ENCODE measurements at places on chromosomes 1 and 21. TPM values are rescaled to one million over a fixed set of nuclear protein-coding genes. Genes with fewer than 3 reads are reported as not detected.

The RORC gene
- 10.0 TPM for total RNA-seq

The CD101 gene
- total RNA-seq: 2.1 TPM

The PRRX1 gene
- not detected for total RNA-seq

The KRTAP10-10 gene
- not detected for total RNA-seq

The ZNF593OS gene
- not detected for total RNA-seq

The AADACL4 gene
- not detected for total RNA-seq

GRCh38 chr1:26752519-26752918 lies 35.2 kb upstream of the PIGV start:
- H3K27me3 ChIP-seq: no peaks in the 10 kb centered on the region
- no peak for DNase-seq
- peaks cover 63% of the 10 kb centered on the region for H3K4me1 ChIP-seq
- H3K4me3 ChIP-seq: no peak overlapping the region
- peaks cover 38% of the 10 kb centered on the region for H3K36me3 ChIP-seq
- no peak overlapping the region for H3K27ac ChIP-seq

GRCh38 chr1:37410815-37411214 lies 63.6 kb upstream of the ZC3H12A start:
- H3K27me3 ChIP-seq: no peaks in the 10 kb centered on the region
- no peak overlapping the region for H3K27ac ChIP-seq
- no peaks in the 10 kb centered on the region for H3K36me3 ChIP-seq
- DNase-seq: no peak

GRCh38 chr1:204435872-204436271 lies 24.3 kb upstream of the PPP1R15B start:
- no peaks in the 10 kb centered on the region for H3K4me1 ChIP-seq
- H3K4me3 ChIP-seq: no peak overlapping the region
- H3K36me3 ChIP-seq: peaks cover 59% of the 10 kb centered on the region
- no peak for DNase-seq
- H3K27me3 ChIP-seq: no peaks in the 10 kb centered on the region

GRCh38 chr1:165524639-165525285 lies 19.0 kb upstream of the LRRC52 start:
- no peaks in the 10 kb centered on the region for H3K27me3 ChIP-seq
- no peaks in the 10 kb centered on the region for H3K36me3 ChIP-seq
- H3K4me3 ChIP-seq: no peak overlapping the region
- H3K4me1 ChIP-seq: no peaks in the 10 kb centered on the region

GRCh38 chr1:87399264-87399663 lies 70.6 kb downstream of the LMO4 start:
- H3K36me3 ChIP-seq: no peaks in the 10 kb centered on the region
- H3K27ac ChIP-seq: no peak overlapping the region
- peaks cover 10% of the 10 kb centered on the region for H3K4me1 ChIP-seq
- DNase-seq: no peak
- H3K4me3 ChIP-seq: no peak overlapping the region

DNA sequence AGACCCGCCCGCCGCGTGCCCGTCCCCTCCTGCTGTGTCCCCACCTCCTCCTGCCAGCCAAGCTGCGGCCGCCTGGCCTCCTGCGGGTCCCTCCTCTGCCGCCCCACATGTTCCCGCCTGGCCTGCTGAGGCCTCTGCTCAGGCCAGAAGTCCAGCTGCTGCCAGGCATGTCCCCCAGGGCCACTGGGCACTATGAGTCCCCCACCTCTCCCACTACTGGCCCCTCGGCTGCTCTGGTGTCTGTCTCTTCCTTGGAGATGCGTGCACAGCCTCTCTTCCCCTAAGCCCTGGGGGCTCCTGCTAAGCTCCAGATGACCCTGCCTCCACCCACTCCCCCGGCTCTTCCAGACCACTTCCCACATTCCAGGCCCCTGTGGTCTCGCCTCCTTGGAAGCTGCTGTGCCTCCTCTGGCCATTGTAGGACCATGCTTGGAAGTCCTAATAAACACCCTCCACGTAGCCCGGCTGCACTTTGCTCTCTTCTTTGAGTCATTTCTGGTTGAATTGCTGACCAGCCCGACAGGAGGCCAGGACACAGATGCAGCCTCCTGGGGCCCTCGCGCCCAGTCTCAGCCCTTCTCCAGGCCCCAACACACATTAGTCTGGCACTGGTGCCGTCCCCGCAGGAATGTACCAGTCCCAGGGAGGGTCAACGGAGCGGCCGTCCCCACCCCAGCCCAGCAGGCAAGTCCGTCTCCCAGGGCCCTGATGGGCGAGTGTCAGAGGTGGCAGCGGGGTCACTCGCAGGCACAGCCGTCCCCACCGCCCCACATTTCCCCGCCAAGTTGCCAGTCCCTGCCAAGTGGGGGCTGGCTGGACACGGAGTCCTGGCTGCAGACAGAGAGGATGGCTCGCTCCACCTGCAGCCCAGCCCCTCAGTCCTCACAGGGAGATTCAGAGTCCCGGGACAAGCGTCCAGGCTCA lies 1.1 kb downstream of the KRTAP10-12 start:
- H3K4me1 ChIP-seq: no peaks in the 10 kb centered on the region
- H3K4me3 ChIP-seq: no peak overlapping the region
- no peak overlapping the region for H3K27ac ChIP-seq
- H3K36me3 ChIP-seq: no peaks in the 10 kb centered on the region
- H3K27me3 ChIP-seq: peaks cover 13% of the 10 kb centered on the region

DNA sequence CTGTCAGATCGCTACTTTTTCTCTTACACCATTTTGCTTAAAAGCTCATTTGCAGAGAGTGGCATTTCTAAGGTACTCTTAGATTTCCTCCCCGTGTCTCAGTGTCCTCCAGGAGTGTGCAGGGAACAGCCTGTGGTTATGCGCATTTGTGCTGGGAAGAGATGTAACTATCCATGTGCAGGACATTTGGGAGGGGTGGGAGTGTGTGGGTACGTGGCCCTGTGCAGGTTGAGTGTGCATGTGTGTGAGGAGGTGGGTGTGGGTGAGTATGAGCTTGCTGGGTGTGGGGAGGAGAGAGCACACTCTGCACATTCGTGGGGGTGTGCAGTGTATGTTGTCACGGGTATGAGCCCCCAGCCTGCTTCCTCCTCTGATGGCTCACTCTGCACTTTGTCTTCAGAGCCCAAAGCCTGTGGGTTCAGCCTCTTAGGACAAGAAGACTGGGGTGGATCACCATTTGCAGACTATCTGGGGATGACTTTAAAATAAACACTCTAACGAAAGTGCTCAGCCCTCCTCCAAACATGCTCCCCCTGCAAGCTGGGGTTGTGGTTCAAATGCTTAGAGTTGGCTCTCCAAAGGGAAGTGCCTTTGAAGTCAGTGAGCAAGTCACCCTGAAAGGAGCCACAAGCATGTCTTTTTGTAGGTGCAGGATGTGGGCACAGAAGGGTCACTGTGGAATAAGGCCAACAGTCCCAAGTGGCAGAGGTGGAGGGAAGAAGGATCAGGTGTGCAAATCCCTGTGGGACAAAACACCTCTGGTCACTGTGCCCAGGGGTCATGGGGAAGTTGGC lies 295.4 kb downstream of the RRAGC start:
- H3K27ac ChIP-seq: no peak overlapping the region
- H3K27me3 ChIP-seq: peaks cover 4% of the 10 kb centered on the region
- no peak for DNase-seq
- no peaks in the 10 kb centered on the region for H3K36me3 ChIP-seq

DNA sequence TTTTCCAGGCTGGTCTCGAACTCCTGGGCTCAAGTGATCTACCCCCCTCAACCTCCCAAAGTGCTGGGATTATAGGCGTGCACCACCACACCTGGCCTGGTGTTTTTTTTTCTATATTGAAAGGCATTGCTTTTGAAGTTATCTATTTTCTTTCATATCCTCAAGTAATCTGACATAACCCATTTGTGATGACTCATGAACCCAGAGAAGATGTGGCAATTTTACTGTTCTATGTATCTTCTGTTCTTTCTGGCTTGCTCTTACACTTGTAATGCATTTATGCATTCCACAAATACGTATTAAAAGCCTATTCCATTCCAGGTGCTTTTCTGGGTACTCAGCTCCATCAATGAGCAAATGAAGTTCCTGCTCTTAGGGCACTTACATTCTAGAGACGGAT lies 29.9 kb upstream of the ERRFI1 start:
- H3K27me3 ChIP-seq: no peaks in the 10 kb centered on the region
- no peak for DNase-seq
- H3K36me3 ChIP-seq: no peaks in the 10 kb centered on the region
- no peak overlapping the region for H3K27ac ChIP-seq

- no peak for DNase-seq
- H3K27me3 ChIP-seq: no peaks in the 10 kb centered on the region
- no peak overlapping the region for H3K4me3 ChIP-seq
- H3K4me1 ChIP-seq: no peaks in the 10 kb centered on the region
Measured at GRCh38 chr1:180836449-180836848, 76.2 kb upstream of the KIAA1614 start.

DNA sequence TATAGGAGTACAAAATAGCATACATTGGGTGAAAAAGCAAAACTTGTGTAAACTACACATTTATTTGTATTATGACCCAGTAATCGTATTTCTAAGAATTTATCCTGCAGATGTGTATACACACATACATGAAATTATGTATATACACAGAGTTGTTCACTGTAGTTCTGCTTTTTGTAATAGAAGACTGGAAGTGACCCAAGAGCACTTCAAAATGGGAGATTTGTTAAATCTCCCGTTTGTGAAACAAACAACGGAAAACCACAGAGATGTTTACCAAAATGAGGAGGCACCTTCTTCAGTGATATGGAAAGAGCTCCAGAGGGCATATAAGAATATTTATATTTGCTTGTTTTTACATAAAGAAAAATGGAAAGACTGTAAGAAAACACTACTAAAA lies 18.0 kb upstream of the MNDA start:
- no peak overlapping the region for H3K27ac ChIP-seq
- peaks cover 2% of the 10 kb centered on the region for H3K4me1 ChIP-seq
- no peak overlapping the region for H3K4me3 ChIP-seq
- H3K27me3 ChIP-seq: no peaks in the 10 kb centered on the region

- H3K4me1 ChIP-seq: peaks cover 69% of the 10 kb centered on the region
- peaks cover 13% of the 10 kb centered on the region for H3K36me3 ChIP-seq
- no peak for DNase-seq
- no peak overlapping the region for H3K27ac ChIP-seq
- H3K27me3 ChIP-seq: no peaks in the 10 kb centered on the region
- no peak overlapping the region for H3K4me3 ChIP-seq
Measured at GRCh38 chr21:41367301-41367944, 5.6 kb downstream of the MX2 start.

DNA sequence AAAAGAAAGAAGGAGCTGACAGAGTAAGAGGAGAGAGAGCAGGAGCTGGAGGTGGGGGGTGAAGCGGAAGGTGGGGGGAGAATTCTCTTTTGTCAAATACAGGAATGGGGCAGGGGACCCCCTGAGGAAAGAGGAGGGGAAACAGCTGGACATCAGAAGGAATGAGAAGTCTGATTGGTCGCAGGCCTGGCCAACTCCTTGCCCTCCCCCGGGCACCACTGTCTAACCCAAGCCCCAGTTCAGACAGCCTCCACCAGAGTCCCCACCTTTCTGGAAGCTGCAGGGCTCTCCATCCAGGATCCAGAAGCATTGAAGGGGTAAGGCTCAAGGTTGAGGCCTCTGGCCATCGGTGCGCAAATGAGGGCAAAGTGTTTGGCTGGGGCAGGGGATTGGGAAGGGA lies at the start of gene OPTC:
Gene OPTC, plus strand, starts transcription at position 253 of the 400 bp plus-strand sequence. CDS start 1,853 bp downstream, outside the sequence.
- no peak within 1 kb of the TSS for H3K27ac ChIP-seq
- no peaks in the 10 kb centered on the region for H3K36me3 ChIP-seq
- H3K4me3 ChIP-seq: no peak within 1 kb of the TSS
- DNase-seq: no peak

DNA sequence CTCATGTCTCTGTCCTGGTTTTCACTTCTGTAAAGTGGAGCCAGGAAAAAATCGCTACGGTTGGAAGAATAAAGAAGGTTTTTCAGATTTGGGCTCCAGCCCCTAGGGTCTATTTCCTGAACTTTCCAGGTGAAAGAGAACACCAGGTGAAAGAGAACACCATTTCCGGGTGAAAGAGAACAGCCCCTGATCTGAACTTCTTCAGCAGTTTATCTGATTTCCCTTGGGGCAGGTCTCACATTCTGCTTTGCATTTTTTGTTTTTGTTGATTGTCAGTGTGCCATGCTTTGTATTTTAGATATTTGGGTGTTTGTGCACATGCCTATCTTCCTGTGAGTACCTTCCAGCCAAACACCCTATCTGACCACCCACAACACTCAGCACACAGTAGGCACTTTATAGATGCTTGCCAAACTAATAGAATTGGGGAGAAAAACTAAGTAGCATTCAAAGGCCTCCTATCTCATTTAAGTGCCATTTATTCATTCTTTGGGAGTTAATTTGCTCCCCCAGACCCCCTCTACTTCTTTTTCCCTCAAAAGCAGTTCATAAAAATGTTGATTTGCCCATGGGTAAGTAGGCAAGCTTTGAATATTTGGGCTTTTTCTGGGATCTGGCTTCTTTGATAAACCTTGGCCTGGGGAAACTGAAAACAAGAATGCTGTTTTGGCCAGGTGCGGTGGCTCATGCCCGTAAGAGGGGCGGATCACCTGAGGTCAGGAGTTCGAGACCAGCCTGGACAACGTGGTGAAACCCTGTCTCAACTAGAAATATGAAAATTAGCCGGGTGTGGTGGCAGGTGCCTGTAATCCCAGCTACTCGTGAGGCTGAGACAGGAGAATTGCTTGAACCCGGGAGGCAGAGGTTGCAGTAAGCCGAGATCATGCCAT lies 2.2 kb downstream of the NAV1 start:
- no peak for DNase-seq
- peaks cover 27% of the 10 kb centered on the region for H3K27me3 ChIP-seq
- no peaks in the 10 kb centered on the region for H3K36me3 ChIP-seq
- H3K4me1 ChIP-seq: peaks cover 19% of the 10 kb centered on the region
- H3K4me3 ChIP-seq: no peak overlapping the region

GRCh38 chr1:89765774-89766173 lies 55.1 kb upstream of the LRRC8D start:
- no peaks in the 10 kb centered on the region for H3K36me3 ChIP-seq
- no peak overlapping the region for H3K4me3 ChIP-seq
- H3K4me1 ChIP-seq: peaks cover 28% of the 10 kb centered on the region
- H3K27me3 ChIP-seq: no peaks in the 10 kb centered on the region
- no peak for DNase-seq

- H3K27me3 ChIP-seq: no peaks in the 10 kb centered on the region
- H3K4me1 ChIP-seq: peaks cover 9% of the 10 kb centered on the region
- no peak overlapping the region for H3K27ac ChIP-seq
- no peak overlapping the region for H3K4me3 ChIP-seq
- no peak for DNase-seq
Measured at GRCh38 chr1:161722406-161722805, 1.1 kb downstream of the FCRLB start.

GRCh38 chr1:225451340-225451739 lies 23.5 kb upstream of the LBR start:
- DNase-seq: no peak
- no peaks in the 10 kb centered on the region for H3K27me3 ChIP-seq
- H3K4me3 ChIP-seq: no peak overlapping the region
- H3K36me3 ChIP-seq: no peaks in the 10 kb centered on the region
- H3K4me1 ChIP-seq: peaks cover 18% of the 10 kb centered on the region
- no peak overlapping the region for H3K27ac ChIP-seq

DNA sequence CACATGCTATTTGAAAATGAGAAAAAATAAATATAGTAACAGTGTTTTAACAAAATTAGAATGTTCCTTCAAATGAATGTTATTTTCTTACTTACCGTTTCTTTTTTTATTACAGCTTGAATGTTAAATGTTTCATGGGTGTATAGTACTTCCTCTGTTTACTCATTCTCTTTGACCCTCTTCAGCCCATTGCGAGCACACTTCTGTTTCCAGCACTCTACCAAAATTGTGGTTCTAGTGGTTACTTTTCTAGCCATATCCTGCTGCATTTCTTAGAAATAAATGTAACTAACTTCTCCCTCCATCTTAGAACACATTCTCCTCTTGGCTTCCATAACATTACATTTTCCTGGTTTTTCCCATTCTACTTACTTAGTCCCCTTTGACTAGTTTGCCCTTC lies 190.0 kb upstream of the C1orf105 start:
- no peaks in the 10 kb centered on the region for H3K27me3 ChIP-seq
- no peaks in the 10 kb centered on the region for H3K36me3 ChIP-seq
- no peak for DNase-seq
- H3K4me3 ChIP-seq: no peak overlapping the region
- no peak overlapping the region for H3K27ac ChIP-seq

Measured in CD4-positive, alpha-beta memory T cell (primary cell).